ENCODE measurements at places on chromosomes 7 and 10. TPM values are rescaled to one million over a fixed set of nuclear protein-coding genes. Genes with fewer than 3 reads are reported as not detected.

Gene HECW1
- 3.6 TPM for total RNA-seq

Gene MSS51
- 2.1 TPM for total RNA-seq

Gene MMP21
- total RNA-seq: not detected

Gene SPDYE2
- not detected for total RNA-seq

Gene FAM131B
- 15.0 TPM for total RNA-seq

Gene SPDYE8
- total RNA-seq: not detected

Gene VIPR2
- 0.09 TPM for total RNA-seq

Gene PRLHR
- not detected for total RNA-seq

Gene BICC1
- 2.5 TPM for total RNA-seq

Gene BTBD16
- total RNA-seq: not detected

Gene PGAM2
- total RNA-seq: 2.4 TPM

GRCh38 chr10:9331583-9332008 lies 1277.1 kb downstream of the GATA3 start:
- DNase-seq: no peak

- no peak for DNase-seq
These were observed 160.1 kb downstream of the MTERF1 start for GRCh38 chr7:91720260-91720937.

DNA sequence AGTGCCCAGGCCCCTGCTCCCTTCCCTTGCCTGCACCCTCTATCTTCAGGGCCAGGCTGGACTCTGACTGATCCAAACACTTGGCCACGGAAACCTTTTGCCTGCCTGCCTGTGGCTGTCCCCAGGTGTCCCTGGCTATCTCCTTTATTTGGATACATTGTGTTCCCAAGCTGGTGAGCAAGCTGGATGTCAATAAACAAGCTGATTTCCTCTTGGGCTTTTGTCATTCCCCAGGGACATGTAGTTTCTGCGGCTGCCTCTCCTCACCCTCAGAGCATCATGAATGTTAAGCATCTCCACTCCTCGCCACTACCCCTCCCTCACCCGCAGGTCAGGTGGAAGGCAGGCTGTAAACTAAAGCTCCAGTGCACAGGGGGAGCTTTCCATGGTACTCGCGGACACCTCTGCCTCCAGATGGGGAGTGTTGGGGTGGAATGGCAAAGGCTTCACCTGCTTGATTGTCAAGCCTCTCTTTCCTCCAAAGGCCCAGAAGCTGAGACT lies 6.9 kb downstream of the GHRHR start:
- no peak for DNase-seq

GRCh38 chr10:77498829-77499228 lies 138.8 kb downstream of the KCNMA1 start:
- no peak for DNase-seq

GRCh38 chr10:78889536-78890063 lies 179.2 kb upstream of the ZMIZ1 start:
- no peak for DNase-seq

DNA sequence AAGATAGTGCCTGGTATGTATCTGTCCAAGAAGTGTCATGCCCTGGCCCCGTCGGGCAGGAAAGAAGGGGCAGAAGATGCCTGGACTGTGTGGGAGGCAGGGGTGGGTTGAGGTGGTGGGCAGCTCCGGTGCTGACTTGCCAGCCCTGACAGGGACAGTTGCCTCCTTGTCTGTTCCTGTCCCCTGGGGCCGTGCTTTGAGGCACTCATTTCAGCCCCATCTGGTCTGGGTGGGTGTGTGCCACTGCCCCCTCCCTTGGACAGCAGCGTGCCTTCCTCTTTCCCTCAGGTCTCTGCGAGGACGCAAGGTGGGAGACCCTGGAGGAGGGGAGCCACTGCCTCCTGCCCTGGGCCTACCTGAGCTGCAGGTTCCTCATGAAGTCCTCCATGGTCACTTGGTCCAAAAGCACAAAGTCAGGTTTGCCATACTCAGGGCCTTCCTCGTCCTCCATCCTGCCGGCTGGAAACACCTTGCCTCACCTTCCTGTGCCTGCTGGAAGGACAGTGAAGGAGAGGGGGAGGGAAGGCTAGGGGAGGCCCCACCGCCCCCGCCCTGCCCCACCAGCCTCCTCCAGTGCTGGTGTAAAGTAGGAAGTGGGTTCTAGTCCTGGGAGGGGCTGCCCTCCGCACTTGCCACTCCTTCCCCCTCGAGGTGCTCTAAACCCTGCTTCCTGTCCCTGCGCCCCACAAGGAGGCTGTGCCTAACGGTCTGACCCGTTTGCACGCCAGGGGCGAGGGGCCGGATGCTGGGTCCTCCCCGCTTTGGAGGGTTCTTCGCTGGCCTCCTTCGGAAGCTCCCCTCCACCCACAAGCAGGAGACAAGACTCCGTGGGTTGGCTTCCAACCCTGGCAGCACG lies at the start of gene MYO1G:
TSS of gene MYO1G (minus strand) at position 505 of the 856 bp plus-strand sequence. CDS start at position 451, 54 bp downstream.
- DNase-seq: no peak

DNA sequence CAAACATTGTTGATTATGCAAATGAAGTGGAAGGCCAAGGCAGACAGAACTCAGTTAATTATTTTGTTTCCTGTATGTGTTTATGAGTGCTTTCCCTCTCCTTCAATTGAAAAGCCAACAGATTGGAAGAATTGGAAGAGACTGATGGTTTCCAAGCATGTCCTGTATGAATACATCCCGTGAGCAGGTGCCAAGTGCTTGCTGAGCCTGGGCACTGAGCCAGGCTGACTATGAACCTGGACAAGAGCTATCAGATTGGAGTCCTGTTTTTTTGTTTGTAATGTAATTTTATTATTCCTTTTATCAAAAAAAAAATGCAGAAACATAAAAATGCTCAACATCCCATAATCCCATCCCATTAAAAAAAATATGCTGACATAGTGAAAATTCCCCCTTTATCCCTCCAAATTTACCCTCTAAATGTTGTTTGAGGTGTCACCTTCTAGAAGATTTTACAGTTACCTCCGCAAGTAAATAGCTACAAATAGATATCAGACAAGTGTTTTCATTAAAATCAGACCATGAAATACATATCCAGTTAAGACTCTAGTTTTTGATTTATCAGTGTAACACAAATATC lies 449.5 kb downstream of the GRID1 start:
- no peak for DNase-seq

- DNase-seq: no peak
These were observed 164.6 kb downstream of the AUTS2 start for GRCh38 chr7:69762821-69763352.

GRCh38 chr7:116441534-116441933 lies 58.0 kb upstream of the CAV2 start:
- DNase-seq: no peak

DNA sequence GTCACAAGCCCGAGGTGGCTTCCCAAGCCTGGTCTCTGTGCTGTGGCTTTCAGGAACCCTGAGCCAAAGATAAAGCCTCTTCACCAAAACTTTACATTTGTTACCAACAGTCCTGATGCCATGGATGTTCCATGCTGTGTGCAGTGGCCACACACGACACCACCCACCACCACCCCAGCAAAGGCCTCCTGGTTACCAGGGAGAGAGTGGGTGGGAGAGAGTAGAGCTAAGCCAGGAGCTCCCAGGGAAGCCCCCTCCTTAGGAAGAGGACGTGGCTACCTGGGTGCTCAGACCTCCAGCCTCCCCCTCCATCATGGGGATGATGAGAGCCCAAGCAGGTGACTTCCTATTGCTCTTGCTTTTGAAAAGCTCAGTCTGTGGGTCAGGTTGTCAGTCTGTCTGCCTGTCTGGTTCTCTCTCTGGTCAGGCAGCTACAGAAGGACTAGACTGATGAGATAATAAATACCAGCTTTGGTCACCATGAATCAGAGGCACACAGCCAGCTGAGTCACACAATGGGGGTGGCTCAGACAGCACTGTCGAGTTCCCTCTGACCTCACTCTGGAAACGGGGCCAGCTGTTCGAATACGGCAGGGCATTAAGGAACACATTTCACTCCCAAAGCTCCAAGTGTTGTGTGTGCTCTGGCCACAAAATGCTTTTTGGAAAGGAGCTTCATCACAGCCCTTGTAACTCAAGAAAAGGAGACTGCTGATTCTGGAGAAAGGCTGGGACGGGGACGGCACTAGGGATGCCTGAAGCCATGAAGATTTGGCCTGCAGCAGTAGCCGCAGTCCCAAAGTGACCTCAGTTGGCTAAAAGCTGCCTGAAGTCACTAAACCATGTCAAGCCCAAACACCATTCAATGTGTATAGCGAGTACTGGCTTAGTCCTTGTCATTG lies 166.0 kb downstream of the FANK1 start:
- DNase-seq: no peak

GRCh38 chr10:21516242-21517131 lies 9.0 kb downstream of the SKIDA1 start:
- no peak for DNase-seq

- no peak for DNase-seq
These were observed 6.2 kb downstream of the CLRN3 start for GRCh38 chr10:127886371-127887051.

DNA sequence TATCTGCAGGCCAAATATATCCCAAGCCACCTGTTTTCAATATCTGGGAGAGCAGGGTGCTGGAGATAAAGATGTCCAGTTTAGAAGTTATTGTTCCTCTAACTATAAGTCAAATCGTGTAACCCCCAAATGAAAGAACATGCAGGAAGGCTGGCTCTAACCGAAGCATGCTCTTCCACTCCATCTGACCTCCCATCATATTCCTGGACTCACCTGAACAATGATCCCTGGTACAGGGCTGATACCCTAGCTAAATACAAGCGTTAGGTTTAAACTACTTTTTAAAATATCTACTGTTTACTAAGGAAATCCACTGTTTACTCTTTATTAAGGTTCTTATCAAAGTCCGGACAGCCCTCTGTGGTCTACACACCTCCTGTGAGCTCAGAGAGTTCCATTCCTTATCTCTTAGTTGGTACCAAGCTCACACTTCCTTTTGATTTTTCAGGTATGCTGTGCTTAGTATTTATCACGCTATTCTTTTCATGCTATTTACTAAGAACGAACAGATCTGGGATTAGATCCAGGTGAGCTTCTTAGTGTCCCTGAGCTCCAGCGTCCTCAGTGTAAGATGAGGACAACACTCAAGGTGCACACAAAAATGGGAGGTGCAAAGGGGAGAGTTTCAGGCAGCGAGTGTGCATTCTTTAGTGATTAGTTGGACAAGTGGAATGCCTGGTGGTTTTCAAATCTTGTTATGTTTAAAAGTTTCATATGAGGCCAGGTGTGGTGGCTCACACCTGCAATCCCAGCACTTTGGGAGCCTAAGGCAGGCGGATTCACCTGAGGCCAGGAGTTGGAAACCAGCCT lies 23.6 kb upstream of the COBL start:
- no peak for DNase-seq

DNA sequence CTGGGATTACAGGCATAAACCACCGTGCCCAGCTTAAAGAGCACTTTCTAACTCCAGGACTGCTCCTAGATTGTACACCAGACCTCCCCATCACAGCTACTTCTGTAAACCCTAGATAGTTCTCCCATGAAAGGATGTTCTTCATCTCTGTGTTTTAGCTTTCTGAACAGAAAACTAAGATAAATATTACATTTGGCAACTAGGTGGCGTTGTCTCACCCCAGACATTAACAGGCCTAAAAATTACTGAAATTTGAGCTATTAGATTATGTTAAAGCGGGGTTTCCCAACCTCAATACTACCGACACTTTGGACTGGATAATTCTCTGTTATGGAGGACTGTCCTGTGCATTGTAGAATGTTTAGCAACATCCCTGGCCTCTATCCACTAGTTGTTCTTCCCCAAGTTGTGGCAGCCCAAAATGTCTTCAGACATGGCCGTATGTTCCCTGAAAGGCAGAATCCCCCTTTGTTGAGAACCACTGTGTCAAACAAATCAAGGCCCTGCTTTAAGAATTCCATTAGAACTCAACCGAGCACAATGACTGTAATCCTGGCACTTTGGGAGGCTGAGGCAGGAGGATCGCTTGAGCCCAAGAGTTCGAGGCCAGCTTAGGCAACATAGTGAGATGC lies 19.1 kb downstream of the ATOH7 start:
- no peak for DNase-seq

- DNase-seq: no peak
These were observed 394.0 kb upstream of the FZD8 start for GRCh38 chr10:36036137-36036536.

GRCh38 chr7:94104301-94104700 lies 100.1 kb upstream of the BET1 start:
- DNase-seq: no peak

DNA sequence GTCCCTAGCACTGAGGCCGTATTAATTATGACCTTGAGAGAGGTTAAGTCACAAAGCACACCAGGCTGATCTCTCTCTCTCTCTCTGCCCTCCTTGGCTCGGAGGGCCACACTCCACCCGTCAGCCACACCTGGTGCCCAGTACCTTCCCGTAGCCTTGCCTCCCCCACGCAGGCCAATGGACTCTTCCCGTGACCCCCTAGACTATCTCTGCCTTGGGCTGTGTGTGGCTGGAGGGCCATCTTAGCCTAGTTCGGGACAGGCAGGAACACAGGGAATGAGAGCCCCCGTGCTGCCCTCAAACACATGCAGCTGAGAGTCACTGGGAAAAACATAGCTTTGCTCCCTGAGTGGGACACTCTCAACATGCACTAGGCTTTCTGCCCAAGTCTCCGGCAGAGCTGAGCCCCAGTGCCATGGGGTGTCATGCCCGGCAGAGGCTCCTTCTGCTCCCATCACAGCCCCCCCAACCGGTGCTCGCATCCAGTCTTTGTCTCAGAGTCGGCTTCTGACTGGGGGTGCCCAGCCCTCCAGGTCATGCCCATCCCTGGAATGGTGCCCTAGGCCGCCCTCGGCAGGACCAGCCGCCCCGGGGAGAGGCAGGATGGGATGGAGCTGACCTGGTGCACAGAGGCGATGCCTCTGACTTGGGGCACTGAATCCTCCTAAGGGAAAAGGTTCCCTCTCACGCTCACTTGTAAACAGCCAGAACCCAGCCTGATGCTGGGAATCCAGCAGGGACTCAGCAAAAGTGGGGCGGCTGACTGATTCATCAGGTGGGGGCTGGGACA lies 63.0 kb downstream of the TCERG1L start:
- DNase-seq: no peak

DNA sequence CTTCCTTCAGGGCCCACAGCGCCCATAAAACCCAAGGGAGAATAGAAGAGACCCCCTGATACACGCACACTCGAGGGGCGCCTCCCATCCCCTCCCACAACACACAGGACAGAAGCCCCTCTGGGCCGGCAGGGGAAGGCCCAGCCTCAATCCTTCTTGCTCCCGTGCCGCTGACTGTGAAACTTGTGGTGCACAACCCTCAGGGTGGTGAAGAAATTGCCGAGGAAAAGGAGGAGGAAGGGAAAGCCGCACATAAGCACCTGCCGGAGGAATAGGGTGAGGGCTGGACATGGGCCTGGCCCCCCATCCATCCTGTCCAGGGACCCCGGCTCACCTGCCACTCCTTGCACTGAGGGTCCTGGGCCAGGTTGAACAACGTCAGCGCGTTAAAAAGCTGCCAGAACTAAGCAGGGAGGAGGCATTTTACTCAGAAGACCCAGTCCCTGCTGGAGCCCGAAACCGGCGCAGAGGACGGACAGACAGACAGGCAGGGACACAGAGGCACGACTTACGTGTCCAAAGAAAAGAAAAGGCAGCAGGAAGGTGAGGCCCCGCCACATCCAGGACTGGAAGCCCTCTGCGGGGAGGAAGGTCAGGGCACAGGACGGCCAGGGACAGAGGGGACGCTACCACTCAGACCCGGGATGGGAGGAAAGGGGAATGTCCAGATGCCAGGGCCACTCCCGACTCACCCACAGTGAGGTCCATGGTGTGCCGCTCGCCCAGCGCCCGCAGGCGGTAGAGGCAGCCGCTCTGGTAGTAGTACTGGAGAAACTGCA lies 7.2 kb downstream of the TMEM120A start:
- no peak for DNase-seq

- DNase-seq: no peak
These were observed 9.2 kb downstream of the NDUFA5 start for GRCh38 chr7:123548406-123548805.

Measured in neural crest cell (in vitro differentiated cells).